ENCODE measurements at places on chromosomes 16 and 17. TPM values are rescaled to one million over a fixed set of nuclear protein-coding genes. Genes with fewer than 3 reads are reported as not detected.

ATP2A1 gene
- total RNA-seq, result 0.31 TPM

SCIMP gene
- 1.9 TPM for total RNA-seq

TNS4 gene
- total RNA-seq, result not detected

C17orf67 gene
- 1.1 TPM for total RNA-seq

SOST gene
- total RNA-seq, result not detected

PRAC1 gene
- total RNA-seq, result not detected

PRSS27 gene
- 0.67 TPM for total RNA-seq

SYCE1L gene
- total RNA-seq, result 0.67 TPM

PLXDC1 gene
- 15.6 TPM for total RNA-seq

C1QBP gene
- 84.4 TPM for total RNA-seq

METTL23 gene
- 19.2 TPM for total RNA-seq

TEDC2 gene
- not detected for total RNA-seq

SMIM36 gene
- not detected for total RNA-seq

KRT12 gene
- total RNA-seq, result not detected

ARL5C gene
- not detected for total RNA-seq

YBX2 gene
- total RNA-seq, result 3.3 TPM

ADAD2 gene
- 0.31 TPM for total RNA-seq

KCNH6 gene
- total RNA-seq, result not detected

EPOP gene
- total RNA-seq, result 1.2 TPM

DHRS7B gene
- 31.4 TPM for total RNA-seq

OTOP3 gene
- not detected for total RNA-seq

CALCOCO2 gene
- 244 TPM for total RNA-seq

ARHGDIA gene
- 150 TPM for total RNA-seq

ASB16 gene
- 5.5 TPM for total RNA-seq

FAM20A gene
- 13.7 TPM for total RNA-seq

SEZ6L2 gene
- total RNA-seq, result 1.1 TPM

CBX2 gene
- total RNA-seq, result 2.4 TPM

ODAD4 gene
- total RNA-seq, result 0.27 TPM

ACSM3 gene
- 4.5 TPM for total RNA-seq

CCL8 gene
- total RNA-seq, result 0.27 TPM

WNT3 gene
- total RNA-seq, result 0.67 TPM

ANKFN1 gene
- total RNA-seq, result 0.13 TPM

MYH11 gene
- total RNA-seq, result 12,156 TPM

ASPA gene
- 1.4 TPM for total RNA-seq

PGP gene
- 7.6 TPM for total RNA-seq

SLC22A31 gene
- total RNA-seq, result not detected

LLGL2 gene
- total RNA-seq, result 2.3 TPM

GNG13 gene
- not detected for total RNA-seq

PLEKHG4 gene
- 9.2 TPM for total RNA-seq

PYDC1 gene
- not detected for total RNA-seq

MPV17L gene
- 9.2 TPM for total RNA-seq
